Right renal cortex interstitium (tissue), 3 donors: ENCODE measurements at places on chromosomes 7 and 10. TPM values are rescaled to one million over a fixed set of nuclear protein-coding genes. Genes with fewer than 3 reads are reported as not detected.

DNA sequence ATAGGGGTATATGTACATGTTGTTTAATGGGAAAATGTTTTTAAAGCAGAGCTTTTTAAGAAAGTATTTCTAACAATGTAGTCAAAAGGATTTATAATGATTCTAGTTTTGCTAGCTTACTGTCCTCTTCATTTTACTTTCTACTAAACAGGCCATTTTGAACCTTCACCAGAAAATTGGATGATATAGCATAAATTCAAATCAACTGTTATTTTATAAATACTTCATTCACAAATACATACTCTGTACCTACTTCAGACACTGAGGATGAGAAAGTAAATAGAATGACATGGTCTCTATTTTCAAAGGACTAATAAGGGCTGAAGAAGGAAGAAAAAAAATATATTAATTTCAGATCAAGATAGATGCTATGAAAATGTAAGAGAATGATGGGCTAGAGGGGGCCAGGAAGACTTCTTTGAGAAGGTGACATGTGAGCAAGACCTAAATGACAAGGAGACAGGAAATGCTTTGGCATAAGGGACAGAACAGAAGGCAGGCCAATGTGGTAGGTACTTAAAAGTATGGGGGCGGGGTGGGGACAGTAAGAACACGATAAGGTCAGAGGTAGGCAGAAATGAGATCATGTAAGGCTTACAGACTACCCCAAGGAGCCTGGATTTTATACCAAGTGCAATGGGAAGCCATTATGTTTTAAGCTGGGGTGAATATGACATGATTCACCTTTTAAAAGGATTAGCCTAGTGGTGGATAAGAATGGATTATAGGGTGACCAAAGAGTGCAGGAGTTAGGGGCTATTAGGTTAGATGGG is 5.2 kb downstream of the NAMPT start:
- no peak for DNase-seq

DNA sequence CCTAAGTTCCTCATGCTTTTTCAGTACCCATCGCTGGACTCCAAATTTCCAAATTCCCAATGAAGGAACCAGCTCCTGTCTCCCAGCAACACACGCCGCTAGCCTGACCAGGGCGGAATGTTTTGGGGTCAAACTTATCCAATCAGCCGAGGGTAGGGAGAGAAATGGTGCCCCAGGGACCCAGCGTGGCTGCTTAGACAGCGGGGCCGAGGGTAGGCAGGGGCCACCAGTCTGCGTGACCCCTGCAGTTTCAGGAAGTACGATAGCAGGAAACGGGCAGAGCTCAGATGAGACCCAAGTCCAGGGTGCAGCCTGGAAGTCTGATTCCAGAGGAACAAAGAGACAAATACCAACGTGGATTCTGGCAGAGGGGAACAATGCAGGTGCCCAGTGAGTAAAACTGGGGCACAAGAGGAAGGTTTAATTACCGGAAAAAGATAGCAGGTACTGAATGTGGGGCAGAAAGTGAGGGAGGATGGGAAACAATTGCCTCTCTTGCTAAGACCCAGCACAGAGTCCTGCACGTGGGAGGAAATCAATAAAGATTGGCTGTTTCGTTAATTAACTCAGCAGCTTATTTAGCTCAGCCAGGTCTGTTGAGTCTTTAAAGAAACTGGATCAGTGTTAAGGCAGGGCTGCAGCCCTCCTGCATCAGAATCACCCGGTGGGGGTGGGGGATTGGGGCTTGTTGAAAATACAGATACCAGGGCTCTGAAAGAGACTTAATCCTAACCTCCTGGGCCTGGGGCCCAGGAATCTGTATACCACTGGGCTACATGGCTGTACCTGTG is 50.4 kb upstream of the NFE2L3 start:
- no peak for DNase-seq

DNA sequence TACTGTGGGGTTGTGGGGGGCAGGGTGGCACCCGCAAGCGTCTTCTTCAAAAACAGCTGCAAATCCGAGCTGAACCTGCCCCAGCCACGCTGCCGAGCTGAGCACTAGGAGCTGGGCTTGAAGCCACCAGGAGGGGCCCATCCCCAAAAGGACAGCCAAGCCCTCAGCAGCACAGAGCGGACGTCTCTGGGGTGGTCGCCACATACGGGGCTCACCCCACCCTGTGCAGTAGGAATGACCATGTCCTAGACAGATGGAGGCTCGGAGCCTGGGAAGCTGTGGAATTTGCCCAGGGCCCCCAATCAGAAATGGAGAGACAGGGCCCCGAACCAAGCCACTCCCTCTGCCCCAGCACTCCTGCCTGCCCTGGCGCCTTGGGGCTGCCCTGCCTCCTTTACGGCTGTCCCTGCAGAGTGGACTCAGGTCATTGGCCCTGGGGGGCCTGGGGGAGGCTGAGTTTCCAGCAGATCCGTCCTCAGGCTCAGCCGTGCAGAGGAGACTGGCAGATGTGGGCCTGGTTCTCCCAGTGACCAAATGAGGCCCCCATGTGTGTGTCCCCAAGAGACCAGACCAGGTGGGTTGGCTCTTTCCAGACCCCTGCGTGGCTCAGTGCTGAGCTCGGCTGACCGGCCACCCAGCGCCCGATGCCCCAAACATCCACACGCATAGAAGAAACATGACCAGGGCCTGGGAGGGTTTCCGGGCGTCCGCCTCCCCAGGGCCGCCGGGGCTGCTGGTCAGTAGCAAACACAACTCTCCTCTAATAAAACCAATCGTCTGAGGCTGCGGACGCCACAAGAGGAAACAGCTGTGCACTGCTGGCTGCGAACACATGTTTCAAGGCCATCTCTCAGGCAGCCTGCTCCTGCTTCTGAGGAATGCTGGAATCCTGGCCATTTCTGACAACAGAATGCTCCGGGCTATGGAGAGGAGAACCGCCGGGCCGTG is 54.9 kb downstream of the PDGFA start:
- DNase-seq = peak; percentile 81

DNA sequence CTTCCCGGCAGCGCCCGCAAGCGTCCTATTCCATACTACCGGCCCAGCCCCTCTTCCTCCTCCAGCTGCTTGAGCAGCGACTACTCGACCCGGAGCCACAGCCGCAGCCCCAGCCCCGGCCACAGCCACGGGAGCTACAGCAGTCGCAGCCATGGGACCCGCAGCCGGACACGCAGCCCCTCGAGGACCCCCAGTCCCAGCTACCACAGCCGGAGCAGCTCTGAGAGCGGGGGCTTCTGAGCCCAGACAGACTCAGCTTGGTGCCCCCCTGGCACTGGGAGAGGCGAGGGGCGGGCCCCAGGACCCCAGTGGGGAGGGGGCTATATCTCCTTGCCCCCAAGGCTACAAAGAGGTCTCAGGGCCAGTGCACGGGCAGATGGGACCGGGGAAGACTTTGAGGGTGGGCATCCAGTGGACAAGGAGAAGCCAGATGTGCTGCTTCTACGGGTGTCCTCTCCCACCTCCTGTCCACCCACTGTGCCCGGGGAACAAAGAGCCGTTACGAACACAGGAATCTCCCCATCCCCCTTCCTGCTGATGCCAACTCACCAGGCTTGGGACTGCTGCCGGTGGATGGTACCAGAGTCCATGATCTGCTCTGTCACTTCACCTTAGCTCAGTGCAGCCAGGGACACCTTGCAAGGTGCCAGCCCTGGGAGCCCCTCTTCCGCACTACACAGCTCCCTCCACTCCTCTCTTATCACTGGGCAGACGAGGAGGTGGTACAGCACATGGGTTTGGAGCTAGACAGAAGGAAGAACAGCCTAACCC is 16.7 kb upstream of the HSPB1 start:
- DNase-seq = no peak

GRCh38 chr10:28664369-28664740 is 13.0 kb upstream of the BAMBI start:
- DNase-seq = no peak

GRCh38 chr7:16587790-16588189 is 57.8 kb downstream of the ANKMY2 start:
- DNase-seq = no peak

DNA sequence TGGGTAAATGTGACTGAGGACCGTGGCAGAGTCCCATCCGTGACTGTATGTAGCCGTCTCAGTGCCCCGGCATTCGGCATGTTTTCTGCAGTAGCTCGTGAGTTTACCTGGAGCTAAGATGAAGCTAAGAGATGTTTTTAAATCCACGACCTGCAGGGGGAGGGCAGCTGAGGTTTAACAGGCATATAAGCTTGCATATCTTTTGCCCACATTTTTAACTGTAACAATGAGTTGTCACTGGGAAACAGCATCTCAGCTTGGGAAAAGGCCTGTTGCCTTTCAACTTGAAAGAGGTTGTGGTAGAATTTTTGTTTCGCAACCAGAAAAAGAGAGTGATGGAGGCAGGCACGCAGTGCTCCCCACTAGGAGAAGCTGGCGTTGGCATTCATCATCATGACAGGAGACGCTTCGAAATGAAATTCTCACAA is 77.7 kb downstream of the CELF2 start:
- DNase-seq = no peak

- no peak for DNase-seq
Observed at GRCh38 chr7:51949726-51950644, 633.4 kb upstream of the COBL start.

DNA sequence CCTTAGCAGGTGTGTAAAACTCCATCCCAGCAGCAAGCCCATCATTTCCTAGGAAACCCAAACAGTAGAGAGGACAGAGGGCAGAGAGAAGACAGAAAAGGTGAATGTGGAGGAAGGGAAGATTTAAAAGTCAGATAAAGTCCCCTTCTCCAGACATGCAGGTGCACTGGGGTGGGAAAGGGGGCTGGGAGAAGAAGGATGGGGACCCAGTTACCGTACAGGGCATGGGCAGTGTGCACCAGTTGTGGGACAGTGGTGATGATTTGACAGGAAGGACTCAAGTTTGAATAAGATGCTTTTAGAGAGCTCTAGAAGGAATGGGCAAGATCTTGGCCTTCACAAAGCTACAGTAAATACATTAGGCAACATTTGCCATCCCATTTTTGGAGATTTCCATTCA is 110.7 kb upstream of the PLXNA4 start:
- no peak for DNase-seq

DNA sequence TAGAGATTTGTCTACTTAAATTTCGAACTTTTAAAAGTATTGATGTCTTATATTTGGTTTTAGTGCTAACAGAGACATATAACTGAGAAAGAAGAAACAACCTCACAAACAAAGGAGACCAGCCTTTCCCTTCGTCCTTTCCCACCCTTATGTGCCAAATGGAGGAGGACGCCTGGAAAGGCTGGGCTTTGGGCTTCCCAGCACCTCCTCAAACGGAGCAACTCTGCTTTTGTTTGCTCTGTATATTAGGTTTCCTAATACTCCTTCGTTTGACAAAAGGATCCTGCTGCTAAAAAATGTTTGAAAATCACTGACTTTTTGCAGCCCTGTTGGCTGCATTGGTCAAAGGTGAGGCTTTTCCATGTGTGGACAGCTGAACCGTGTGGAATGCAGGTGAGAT is 471.8 kb downstream of the SORCS3 start:
- no peak for DNase-seq

DNA sequence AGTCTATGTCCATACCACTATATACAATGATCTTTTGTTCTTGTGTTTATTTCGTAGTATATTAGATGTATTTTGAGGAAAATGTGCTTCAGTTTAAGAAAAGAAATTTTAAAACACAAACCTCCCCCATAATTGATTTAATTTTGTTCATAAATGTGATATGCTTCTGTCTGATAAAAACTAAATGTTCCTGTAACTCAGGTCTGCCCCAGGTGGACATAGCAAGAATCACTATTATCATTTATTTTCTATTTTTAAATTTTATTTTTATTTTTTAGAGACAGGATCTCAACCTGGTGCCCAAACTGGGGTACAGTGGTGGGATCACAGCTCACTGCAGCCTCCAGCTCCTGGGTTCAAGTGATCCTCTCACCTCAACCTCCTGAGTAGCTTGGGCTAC is 43.2 kb downstream of the BEND7 start:
- DNase-seq = no peak

- no peak for DNase-seq
Observed at GRCh38 chr10:100516847-100517246, 2.8 kb downstream of the SEC31B start.

GRCh38 chr7:6491194-6491593 is 43.4 kb upstream of the DAGLB start:
- no peak for DNase-seq

GRCh38 chr7:113636727-113637421 is 281.9 kb downstream of the PPP1R3A start:
- DNase-seq = no peak

GRCh38 chr7:80640846-80641245 is 2.4 kb downstream of the CD36 start:
- no peak for DNase-seq

DNA sequence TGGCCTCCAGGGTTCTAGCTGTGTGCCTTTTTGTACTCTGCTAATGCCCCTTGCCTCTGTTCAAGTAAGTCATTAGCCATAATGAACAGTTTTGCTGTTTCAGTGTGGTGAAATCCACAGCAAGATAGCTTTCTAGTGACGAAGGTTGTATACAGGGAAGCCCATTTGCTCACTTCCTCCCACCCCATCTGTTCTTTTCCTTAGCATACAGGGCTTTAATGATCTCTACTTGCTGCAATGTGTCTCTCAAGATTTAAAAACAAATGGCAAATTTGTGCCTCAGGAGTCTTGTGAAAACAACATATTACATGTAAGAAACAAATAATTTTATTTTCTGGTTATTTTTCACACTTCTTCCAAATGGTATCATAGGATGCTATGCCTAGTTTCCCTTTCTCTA is 243.2 kb downstream of the CDK14 start:
- DNase-seq = no peak

DNA sequence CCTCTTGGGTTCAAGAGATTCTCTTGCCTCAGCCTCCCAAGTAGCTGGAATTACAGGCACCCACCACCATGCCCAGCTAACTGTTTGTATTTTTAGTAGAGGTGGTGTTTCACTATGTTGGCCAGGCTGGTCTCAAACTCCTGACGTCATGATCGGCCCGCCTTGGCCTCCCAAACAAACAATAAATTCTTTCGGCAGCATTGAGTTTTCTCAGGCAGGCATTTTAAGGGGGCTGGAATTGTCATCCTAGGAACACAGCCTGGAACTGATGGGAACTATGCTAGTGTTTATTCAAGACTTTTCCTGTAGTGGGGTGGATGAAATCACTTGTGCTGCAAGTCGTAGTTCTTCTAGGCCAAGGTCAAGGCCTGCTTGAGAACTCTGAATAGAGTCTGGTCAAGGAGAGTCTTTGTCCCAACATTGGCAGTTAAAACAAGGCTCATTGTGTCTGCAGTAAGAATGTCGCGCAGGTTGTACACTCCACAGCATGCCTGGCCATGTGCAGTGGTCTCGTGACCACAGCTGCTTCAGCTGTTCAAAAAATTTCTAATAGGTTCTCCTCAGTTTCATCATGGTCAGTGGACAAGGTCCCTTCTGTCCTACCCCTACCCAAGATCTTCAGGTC is 92.8 kb downstream of the HECW1 start:
- no peak for DNase-seq

GRCh38 chr10:125026036-125026931 is 84.4 kb downstream of the ZRANB1 start:
- no peak for DNase-seq

The CUBN gene
- polyA plus RNA-seq = 182 TPM

The CPVL gene
- polyA plus RNA-seq = 67.9 TPM

The SLC35B4 gene
- 24.8 TPM for polyA plus RNA-seq

The POLR1F gene
- polyA plus RNA-seq = 22.8 TPM

The WDR86 gene
- 21.1 TPM for polyA plus RNA-seq

The GNAT3 gene
- polyA plus RNA-seq = not detected

The PLXNA4 gene
- polyA plus RNA-seq = 13.5 TPM

The LOXL4 gene
- polyA plus RNA-seq = 4.9 TPM

The GATAD1 gene
- 36.3 TPM for polyA plus RNA-seq

The NANOS1 gene
- polyA plus RNA-seq = 4.5 TPM

The SEMA3E gene
- 2.8 TPM for polyA plus RNA-seq

The SORBS1 gene
- 26.6 TPM for polyA plus RNA-seq
